ENCODE measurements at places on chromosomes 3 and 15. TPM values are rescaled to one million over a fixed set of nuclear protein-coding genes. Genes with fewer than 3 reads are reported as not detected.

The GPR27 gene
- 2.5 TPM for total RNA-seq

The FAM43A gene
- 24.5 TPM for total RNA-seq

The KCNMB2 gene
- total RNA-seq: not detected

The TICRR gene
- total RNA-seq: 0.06 TPM

The PAQR9 gene
- not detected for total RNA-seq

The SH3GL3 gene
- total RNA-seq: not detected

The CCDC50 gene
- total RNA-seq: 141 TPM

The SCN11A gene
- total RNA-seq: 0.42 TPM

The SLC35A5 gene
- 21.2 TPM for total RNA-seq

Measured in esophagus muscularis mucosa (tissue), 4 donors.